HFFc6 (cell line): ENCODE measurements at places on chromosomes 13 and 19.

DNA sequence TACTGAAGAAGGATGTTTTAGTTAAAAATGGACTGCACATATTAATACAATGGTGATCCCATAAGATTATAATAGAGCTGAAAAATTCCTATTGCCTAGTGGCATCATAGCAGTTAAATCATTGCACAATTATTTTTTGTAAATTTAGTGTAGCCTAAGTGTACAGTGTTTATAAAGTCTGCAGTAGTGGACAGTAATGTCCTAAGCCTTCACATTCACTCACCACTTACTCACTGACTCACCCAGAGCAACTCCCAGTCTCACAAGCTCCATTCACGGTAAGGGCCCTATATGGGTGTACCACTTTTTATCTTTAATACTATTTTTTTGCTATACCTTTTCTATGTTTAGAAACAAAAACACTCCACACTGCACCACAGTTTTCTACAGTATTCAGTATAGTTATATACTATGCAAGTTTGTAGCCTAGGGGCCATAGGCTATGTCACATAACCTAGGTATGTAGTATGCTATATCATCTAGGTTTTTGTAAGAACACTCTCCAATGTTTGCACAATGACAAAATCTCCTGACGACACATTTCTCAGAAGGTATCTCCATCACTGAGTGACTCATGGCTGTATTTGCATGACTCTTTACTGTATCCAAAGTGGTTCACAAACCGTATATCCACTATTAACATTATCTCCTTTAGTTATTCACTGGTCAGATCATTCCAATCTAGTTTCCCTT is 536.0 kb downstream of the KLF12 start:
- DNase-seq = peak; percentile 73

DNA sequence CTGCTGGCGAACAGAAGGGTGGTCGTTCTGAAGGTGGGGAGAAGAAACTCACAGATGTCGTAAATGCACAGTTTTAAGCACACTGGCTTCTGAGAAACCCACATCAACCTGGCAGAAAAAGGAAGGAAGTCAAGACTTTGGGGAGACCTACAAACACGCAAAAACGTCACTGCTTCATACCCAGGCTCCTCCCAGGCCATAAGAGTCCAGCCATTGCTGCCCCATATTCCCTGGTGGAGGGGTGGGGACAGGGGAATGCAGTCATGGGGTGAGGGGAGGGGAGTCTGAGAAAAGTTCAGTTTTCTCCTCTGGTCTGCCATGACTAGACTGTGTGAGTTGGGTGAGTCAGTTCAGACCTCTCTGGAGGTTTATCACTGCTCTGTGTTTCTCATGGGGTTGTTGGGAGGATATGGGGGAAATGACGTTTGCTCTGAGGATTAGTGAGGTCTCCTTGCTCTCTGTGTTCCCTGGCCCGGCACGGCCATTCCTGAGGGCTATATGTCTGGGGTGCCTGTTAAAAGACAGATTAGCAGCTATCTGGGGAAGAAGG is 139.0 kb downstream of the FLT1 start:
- peak; percentile 67 for DNase-seq

GRCh38 chr13:77219401-77219800 is 107.5 kb downstream of the MYCBP2 start:
- DNase-seq = no peak

DNA sequence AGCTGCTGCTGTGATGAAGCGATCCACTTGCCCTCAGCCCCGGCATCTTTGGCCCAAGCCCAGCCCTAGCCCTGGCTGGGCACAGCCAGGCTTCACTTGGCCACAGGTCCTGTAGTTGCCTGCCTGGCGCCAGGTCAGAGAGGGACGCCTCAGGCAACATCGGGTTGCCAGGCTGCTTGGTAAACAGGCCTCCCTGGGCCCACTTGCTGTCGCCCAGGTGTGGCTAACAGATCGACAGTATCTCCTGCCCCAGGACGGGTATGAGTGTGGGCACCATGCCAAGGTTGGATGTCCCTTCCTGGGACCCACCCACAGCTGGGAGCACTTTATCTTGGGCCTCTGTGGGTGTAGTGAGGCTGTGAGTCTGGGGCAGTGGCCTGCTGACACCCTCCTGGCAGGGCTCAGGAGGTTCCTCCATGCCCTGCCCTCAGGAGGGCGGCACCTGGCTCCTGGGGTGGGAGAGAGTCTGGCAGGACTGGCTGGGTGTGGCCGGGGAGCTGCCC is 27.8 kb downstream of the CARM1 start:
- DNase-seq = no peak

GRCh38 chr19:47663911-47664771 is 49.1 kb upstream of the EHD2 start:
- DNase-seq = peak; percentile 97

- DNase-seq = no peak
These were observed 393.8 kb downstream of the OLFM4 start for GRCh38 chr13:53422415-53422814.

GRCh38 chr19:53537521-53538377 is at the start of gene ZNF331:
Gene ZNF331 (plus strand): TSS chr19:53538145. CDS start chr19:53569377, 31,232 bp downstream.
- peak; percentile 70 for DNase-seq

GRCh38 chr13:97109256-97109655 is 112.9 kb upstream of the MBNL2 start:
- no peak for DNase-seq

GRCh38 chr13:45479661-45480060 is 14.9 kb downstream of the COG3 start:
- no peak for DNase-seq

GRCh38 chr13:47454986-47455385 is 546.1 kb downstream of the SUCLA2 start:
- DNase-seq = no peak
